ENCODE measurements at places on chromosomes 11 and 22.

GRCh38 chr11:123702139-123702538, 39.3 kb downstream of the ZNF202 start:
- no peak for DNase-seq

- DNase-seq: no peak
These were observed 144.4 kb downstream of the NCAM1 start for GRCh38 chr11:113105592-113105991.

DNA sequence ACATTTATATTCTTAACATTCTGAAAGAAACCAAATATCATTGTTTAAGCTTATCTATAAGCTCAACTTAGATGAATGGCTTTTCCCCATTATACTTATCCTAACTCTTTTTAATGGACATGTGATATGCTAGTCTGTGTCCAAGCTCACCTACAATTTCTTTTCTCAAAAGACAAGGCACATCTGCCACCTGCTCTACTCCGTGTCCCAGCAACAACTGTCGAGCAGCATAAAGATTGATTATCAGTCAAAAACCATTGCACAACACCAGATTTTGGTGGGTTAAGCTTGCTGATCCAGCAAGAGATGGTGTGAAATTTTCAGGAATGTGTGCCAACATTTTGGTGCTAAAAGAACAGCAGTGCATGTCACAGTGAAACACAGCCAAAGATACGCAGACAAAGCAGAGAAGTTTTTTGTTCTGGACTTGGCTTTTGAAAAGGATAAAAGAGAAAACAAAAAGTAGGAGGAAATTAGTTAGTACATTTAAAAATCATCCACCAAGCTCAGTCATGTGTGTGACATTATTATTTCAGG, 65.8 kb downstream of the DCDC1 start:
- no peak for DNase-seq

GRCh38 chr22:17964156-17964555, 60.2 kb downstream of the MICAL3 start:
- DNase-seq: no peak

GRCh38 chr11:21053466-21053865, 384.1 kb downstream of the NELL1 start:
- DNase-seq: no peak

DNA sequence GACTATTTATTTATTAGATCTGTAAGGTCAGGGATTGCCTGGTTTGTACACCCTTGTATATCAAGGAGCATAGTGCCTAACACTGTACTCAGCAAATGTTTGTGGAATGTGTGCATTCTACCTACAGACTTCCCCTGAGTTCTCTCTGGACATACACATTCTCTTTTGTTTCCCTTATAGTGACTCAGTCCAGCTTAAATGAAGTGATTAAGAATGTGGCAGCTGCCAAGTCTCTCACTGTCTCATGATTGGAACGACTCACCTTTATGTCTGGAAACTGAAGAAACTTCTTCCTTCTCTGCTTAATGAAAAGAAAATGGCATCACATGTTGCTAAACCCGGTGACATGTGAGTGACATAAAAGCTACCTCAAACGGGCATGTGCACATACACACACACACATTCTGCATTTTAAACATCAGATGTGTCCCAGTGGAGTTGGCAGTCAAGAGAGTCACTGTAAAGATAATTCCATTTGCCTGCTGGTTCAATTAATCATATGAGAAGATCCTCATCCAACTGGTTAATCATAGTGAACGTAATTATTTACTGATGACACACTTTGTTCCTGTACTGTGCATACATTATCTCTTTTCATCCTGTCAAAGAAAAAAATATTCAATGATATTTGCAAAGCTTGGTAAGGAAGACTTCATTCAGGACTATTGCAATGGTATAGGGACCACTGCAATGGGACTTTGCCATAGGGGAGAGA, 42.8 kb downstream of the GLYAT start:
- DNase-seq: no peak

DNA sequence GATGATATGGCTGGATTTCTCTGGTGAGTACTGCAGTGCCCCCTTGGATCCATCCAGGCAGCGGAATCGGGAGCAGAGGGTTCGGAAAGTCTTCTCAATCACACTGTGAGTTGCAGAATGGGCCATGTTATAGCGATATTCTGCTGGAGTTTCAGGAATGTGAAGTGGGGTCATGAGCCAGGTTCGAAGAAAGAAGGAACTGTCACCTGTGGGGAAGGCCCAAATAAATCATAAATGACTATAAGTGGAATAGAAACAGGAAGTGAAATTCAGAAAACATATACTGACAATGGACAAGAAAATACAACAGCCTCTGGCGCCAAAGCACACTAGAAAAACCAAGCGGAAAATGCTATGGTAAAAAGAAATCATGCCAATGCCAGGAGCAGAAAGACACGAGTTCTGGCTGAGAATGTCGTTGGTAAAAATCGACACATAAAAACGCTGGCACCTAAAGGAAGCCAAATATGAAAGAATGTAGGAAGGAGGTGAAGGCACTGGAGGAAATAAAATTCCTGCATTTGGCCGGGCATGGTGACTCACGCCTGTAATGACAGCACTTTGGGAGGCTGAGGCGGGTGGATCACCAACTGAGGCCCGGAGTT, 10.0 kb upstream of the AMBRA1 start:
- DNase-seq: no peak

DNA sequence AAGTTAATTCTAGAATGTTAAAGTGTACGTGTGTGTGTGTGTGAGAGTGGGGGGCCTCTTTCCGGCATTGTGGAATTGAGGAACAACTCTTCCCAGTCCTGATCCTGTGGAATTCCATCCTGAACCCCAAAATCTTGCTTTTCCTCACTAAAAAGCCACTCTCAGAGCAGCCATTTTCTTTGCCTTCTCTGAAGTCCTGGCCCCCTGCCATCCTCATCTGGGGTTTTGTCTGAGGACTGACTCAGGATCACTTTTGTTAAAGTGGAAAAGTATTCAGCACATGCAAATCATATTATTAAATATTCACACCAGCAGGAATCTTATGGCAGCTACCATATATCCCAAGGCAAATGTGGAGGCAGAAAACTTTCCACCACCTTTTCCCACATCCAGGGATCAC, 3.8 kb downstream of the SCN4B start:
- no peak for DNase-seq

DNA sequence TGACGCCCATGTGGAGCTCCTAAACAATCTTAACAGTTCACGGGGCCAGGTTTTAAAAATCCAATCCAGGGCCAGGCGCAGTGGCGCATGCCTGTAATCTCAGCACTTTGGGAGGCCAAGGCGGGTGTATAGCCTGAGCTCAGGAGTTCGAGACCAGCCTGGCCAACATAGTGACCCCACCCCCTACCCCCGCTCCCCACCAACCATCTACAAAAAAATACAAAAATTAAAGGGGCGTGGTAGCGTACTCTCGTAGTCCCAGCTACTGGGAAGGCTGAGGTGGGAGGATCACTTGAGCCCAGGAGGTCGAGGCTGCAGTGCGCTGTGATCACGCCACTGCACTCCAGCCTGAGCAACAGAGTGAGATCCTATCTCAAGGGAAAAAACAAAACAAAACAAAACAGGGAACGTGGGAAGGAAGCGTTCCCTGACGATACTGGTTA, 689 bp upstream of the SART1 start:
- no peak for DNase-seq

- DNase-seq: no peak
These were observed 43.1 kb downstream of the NFAM1 start for GRCh38 chr22:42389143-42389542.

- no peak for DNase-seq
These were observed 8.2 kb downstream of the ALX4 start for GRCh38 chr11:44301564-44302271.

DNA sequence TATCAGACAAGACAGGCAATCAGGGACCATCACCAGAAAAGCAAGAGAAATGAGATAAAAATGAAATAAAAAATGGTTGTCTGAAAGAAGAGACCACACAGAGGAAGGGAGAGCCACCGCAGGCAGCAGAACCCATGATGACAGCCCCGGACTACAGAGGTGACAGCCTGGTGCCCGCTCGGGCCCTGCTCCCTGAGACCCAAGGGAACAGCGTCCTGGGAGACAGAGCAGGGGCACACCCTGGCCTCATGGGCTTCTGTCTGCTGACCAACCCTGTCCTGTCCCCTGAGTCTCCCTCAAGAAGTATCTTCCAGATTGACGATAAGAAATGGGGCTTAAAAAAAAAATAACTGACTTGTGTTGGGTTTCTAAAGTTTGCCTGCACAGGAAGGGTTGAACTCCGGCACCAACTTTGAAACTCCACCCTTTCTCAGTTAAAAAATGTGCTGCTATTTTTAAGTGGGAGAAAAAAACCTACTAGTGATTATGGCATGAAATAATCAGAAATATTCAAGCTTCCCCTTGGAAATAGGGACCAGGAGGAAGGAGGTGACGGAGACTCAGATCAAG, 70.1 kb upstream of the TTLL12 start:
- DNase-seq: no peak

DNA sequence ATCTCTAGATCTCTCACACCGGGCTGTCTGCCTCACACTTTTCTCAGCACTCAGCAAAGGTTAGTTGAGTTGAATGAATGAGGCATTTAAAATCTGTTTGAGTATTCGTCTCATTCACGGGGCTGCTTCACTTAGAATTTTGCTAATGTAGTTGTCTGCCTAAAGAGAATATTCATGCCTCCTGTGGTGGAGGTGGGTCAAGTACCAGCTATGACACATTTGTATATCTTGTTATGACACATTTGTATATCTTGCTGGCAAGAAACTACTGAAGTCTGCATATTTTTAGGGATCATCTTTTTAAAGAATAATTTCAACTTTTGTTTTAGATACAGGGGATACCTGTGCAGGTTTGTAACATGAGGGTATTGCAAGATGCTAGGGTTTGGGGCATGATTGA, 43.1 kb downstream of the LDLRAD3 start:
- DNase-seq: no peak

DNA sequence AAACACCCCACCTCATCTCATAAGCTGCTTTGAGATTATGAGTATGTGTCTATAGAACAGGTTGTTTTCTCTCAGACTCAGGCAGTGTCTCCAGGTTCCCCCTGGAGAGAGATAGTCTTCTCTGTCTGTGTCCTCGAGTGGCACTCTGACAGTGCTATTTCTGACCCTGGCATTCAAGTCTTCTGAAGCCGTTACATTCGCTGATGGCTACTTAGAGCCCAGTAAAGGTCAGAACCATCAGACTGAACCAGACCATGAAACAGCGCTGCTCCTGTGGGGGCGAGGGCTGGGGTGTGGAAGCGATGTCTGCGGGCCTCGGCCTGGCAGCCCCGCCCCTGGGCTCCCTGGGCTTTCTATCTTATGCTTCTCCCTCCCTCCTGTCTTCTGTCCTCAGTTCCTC, 23.5 kb downstream of the SHISA8 start:
- no peak for DNase-seq

GRCh38 chr22:27882507-27883290, 36.4 kb downstream of the PITPNB start:
- DNase-seq: no peak

DNA sequence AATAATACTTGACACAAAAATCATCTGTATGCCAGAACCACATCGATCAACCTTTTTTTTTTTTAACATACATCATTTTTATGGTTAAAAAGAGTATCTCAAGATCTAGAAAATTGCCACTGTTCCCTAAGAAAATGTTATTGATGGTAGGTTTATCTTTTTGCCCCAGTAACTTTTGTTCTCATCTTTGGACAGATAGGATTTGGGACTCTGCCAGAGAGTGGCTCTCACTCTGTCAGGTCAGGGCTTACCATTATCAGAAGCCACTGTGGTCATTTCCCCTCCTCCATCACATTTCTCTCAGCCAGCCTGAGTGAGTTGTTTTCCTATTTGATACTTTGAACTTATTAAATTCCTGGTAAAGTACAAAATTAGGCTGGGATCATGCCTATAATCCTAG, 47.9 kb upstream of the YWHAH start:
- no peak for DNase-seq

DNA sequence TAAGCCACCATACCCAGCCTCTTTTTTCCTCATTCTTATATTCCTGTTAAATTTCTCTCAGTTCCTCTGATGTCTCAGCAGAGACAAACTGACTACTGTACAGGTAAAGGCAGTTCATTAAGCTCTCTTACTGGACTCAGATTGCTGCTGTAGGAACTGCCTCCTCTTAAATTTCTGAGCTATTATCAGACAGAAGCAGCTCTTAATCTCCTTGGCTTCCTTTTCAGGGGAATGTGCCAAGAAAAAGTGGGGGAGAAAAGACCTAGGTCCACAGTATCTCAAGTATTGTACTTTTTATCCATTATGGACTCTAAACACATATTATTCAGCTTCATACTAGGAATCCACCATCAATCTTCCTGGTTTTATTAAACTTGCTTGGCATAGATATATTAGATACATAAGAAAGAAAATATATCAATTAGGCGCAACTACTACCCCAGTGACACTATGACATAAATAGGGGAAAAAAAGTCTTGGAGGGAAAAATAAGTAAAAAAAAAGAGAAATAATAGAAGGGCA, 26.1 kb downstream of the MRTFA start:
- DNase-seq: no peak

DNA sequence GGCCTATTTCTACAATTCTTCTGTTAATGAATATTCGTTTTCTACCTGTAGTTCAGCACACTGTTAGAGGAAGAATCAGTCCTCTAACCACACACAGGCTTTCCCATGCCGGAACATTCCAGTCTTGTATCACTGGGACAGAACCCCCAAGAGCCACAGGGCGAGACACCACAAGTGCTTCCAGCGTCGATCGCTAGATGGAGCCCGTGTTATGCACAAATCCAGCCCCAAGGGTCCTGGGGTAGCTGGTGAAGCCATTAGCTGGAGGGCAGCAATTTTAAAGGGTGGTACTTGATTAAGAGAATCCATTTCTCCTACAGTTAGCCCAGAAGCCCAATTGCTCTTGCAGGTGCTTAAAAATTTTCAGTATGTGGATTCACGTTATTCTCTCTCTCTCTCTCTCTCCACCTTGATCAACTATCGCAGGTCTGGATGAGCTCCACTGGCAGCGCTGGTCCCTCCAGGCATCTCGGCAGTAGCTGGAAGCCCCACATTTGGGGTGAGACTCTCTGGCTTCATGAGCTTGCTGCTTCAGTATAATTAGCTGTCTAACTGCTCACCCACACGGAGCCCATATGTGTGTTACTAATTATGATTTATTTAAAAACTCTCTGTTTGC, 148.2 kb upstream of the SNX19 start:
- DNase-seq: no peak

DNA sequence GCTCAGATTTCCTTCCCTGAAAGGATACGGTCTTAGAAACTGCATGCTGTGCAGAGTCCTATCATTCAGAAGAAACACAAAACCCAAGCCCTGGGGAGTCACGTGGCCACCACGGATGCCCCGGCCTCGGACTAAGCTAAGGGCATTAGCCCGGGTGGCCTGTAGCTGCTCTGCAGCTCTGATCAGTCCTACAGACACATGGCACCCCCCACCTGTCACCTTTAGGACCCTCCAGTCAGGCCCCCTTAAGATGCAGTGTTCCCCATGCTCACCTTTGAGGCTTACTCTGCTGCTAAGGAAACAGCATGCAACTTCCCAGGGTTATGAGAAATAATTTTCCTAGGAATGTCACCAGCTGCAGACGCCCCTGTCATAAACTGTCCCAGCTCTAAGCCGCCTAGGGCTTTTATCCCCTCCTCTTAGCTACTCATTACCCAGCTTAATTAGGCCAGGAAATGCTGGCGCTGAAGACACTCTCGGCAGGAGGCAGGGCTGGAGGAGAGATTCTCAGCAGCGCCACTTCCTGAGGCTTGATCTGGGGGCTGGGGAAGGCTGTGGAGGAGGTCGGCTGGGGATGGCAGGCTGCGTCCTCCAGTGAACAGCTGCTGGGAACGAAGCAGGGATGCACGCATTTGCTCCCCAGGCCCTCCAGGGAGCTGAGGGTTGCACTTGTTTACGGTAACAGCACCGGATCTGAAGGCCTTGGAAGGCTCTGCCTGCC, 47.2 kb upstream of the ADA2 start:
- peak; percentile 16 for DNase-seq

- no peak for DNase-seq
These were observed 97.2 kb downstream of the PIWIL4 start for GRCh38 chr11:94664346-94664745.
